NCI-H82 (cell line): ENCODE measurements at places on chromosomes 1 and 21.

DNA sequence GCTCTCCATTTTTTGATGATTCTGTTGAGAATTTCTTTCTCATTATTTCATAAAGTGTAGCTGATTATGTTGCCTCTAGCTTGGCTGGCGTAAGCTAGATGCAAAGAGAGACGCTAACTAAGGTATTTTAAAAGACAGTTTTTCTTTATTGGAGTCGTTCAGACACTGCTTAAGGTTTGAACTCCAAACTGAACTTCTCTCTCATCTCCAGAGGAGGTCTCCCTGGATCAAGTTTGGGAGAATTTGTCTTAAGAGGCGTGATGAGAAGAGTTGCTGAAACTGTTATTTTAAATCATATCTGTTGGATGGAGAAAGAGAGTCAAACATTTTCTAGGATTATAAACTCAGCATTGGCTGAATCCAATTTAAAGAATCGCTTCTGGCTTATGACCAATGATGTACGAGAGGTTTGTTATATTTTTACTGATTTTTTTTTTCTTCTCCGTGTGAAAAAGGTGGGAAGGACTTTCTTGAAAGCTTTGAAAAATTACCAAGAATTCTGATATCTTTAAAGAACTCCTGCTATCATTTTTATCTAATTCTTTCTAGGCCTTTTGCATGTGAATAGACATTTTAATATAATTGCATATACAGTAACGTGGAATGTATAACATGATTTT is 34.0 kb downstream of the MAP3K7CL start:
- peak; percentile 86 for DNase-seq

DNA sequence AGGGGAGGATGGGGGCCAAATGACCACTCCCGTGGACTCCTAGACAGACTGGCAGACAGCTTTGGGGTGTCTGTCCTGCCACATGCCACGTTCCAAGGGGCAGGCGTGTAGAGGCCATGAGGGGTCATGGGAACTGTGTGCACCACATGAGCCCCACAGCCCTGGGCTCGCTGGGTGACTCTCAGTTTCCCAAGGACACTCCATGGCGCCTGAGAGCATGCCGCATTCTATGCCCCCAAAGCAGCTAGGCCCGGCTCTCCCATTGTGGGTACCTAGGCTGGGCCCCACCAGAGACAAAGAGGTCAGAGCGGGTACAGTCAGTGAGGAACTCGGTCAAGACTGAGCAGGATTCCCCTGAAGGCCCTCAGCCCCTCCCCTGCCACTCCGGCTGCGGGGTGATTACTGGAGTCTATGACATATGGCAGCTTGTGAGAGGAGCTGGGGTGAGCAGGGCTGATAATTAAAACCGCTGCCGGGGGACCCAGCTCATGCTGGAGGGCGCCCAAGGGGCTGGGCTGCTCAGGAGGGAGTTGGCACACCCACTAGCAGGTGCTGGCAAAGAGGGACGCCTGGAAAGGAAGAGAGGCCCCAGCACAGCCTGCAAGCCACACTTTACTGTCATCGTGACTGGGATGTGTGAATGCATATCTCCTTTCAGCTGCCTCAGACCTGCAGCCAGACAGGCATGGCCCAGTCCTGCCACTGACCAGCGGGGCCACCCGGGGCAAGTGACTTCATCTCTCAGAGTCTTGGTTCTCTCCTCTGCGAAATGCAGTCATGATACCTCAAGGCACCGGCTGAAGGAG is 8.4 kb downstream of the LRP8 start:
- DNase-seq, result peak; percentile 95

- peak; percentile 79 for DNase-seq
These were observed 32.7 kb upstream of the WASF2 start for GRCh38 chr1:27522432-27523336.

- DNase-seq, result peak; percentile 57
These were observed 59.9 kb downstream of the MAN1C1 start for GRCh38 chr1:25676488-25676887.

GRCh38 chr1:39926343-39926793 is 24.7 kb upstream of the MYCL start:
- DNase-seq, result no peak

DNA sequence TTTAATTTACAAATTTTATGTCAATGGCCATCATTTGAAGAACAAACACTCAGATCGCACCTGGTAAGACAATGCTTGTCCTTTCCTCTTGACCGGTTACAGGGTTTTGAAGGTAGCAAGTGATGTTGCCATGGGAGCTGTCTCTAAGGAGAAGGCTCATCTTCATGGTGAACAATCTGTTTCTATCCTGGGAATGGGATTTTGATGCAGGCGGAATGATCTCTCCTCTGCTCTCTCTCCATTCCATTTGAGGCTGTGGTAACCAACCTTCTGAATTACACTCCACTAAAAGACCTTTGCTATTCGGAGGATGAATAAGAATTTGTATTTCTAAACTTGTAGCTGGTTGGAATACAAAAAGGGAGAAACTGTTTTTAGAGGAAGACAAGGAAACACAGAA is 57.9 kb upstream of the SLC5A9 start:
- peak; percentile 73 for DNase-seq

- no peak for DNase-seq
These were observed 216.0 kb downstream of the SMYD3 start for GRCh38 chr1:246291127-246291526.

DNA sequence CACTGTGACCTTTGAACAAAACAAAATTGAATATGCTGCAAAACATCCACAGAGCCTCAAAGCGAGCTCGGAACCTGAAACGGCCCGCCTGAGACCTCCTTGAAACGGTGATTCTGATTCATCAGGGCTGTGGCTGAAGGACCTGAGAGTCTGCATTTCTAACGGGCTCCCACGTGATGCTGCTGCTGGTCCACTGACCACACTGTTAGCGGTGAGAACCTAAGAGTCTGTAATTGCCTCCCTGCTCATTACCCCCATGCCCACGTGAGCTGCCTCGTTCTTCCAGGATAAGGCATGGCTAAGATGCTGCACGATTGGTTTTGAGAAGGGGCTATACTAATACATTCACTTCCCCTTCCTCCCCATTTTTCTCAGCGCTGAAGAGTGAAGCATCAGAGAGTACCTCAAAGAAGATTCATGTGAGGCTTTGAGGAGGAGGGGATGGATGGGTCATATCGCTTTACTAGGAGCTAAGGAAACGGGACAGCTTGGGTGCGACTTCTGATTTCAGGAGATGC is 9.7 kb downstream of the TLR5 start:
- no peak for DNase-seq

GRCh38 chr1:245169376-245169775 is 14.6 kb downstream of the KIF26B start:
- DNase-seq, result no peak

DNA sequence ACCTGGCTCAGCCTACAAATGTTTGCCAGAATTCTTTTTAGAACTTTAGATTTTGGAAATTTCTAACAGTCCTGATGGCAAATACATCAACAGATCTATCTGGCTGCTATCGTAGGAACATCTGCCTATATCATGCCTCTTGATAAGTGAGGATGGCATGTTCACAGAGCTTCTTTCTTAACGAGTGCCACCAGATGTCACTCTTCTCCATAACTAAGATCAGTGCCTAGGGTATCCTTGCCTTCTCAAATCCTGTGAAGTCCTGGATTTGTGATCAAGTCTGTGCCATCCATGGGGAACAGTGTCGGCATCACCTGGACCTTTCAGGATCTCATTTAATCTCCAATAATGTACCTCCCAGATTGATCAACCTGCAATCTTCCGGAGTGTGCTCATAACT is 36.5 kb upstream of the CD5L start:
- peak; percentile 75 for DNase-seq

DNA sequence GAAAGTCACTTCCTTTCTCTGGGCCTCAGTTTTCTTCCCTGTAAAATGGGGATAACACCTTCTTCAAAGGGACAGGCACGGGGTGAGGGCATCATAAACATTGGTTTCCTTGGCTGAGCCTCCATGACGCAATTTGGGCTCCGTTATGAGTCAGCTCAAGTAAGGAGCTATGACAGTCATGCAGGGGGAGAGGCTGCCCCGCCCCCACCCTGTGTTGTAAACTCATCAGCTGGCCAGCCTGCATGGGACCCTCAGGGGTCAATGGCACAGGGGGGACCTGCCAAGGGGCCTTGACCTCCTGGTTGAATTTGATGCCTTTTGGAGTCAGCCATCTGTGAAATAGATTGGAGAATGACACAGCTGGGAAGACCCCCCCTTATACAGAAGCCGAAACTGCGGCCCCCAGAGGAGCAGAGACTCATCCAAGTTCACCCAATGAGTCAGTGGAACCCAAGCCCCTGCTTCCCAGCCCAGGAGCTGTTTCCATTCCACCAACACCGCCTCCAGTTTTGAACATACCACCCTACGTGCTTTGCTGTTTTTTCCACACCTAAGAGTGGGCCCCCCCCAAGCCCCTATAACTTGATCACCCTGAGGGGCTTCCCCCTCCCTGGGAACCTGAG is 36.8 kb upstream of the RUNX3 start:
- no peak for DNase-seq

- DNase-seq, result peak; percentile 25
These were observed 664 bp downstream of the BACE2 start for GRCh38 chr21:41168391-41169257.

- peak; percentile 98 for DNase-seq
These were observed at the start of gene SHC1 for GRCh38 chr1:154970631-154971340. TSS of gene SHC1 (minus strand) at chr1:154970747. CDS start at chr1:154970526, 221 bp downstream.

- no peak for DNase-seq
These were observed 234.7 kb downstream of the TTLL7 start for GRCh38 chr1:83764209-83764608.

GRCh38 chr1:108717774-108718316 is 5.1 kb downstream of the FNDC7 start:
- no peak for DNase-seq

- DNase-seq, result peak; percentile 80
These were observed 304.1 kb downstream of the PBX1 start for GRCh38 chr1:164863056-164863455.

GRCh38 chr1:241894016-241894415 is 46.0 kb downstream of the EXO1 start:
- DNase-seq, result no peak

DNA sequence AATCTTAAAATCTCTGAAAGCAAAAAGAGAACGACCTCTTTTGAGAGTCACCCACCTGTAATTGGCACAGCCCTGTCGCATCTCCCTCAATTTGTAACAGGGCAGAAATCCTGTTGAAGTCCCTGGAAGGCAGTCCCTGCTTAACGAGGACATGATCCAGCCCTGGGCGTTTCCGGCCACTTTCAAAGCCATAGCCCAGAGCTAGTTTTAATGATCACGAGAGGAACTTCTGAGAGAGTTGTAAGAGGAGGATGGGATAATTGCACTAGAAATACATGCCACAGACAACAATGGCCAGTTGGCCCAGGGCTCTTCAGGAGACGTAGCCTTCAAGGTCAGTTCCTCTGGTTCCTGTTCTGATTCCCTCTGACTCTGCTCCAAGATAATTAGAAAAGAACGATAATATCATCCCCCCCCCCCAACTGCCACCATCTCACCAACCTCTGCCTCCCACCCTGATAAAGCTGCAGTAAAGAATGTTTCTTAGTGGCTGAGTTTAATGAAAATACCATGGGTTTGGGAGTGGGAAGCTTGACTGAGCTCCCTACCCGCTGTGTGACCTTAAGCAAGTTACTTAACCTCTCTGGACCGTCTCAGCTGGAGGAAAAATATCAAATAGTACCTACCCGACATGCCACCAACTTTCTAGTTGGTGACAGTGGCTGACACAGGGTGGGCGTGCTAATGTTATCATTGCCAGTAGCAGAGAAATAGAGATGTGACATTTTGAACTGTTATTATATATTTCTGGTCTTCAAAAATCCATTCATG is 140.0 kb downstream of the OMA1 start:
- DNase-seq, result no peak

DNA sequence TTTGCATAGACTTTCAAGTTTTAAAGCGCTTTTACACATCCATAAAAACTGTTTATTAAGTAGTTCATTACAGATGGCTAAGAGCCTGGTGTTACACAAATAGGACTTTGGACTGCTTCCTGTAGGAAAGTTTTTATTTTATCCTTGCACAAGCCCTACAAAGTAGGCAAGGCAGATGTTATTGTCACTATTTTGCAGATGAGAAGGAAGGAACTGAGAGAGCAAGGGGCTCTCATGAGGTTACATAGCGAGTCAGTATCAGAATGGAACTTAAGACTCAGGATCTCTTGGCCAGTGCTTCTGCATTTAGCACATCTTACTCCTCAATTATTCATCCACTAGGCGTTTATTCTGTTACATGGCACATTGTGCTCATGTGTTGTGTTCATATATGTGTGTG is 2.6 kb upstream of the MAPKAPK2 start:
- DNase-seq, result no peak

- DNase-seq, result peak; percentile 85
These were observed 167.7 kb downstream of the ACTL8 start for GRCh38 chr1:17922833-17923232.

- DNase-seq, result no peak
These were observed 402 bp downstream of the PLEKHG5 start for GRCh38 chr1:6491081-6491449.

- DNase-seq, result no peak
These were observed 28.8 kb upstream of the ZBTB18 start for GRCh38 chr1:244022311-244022710.

DNA sequence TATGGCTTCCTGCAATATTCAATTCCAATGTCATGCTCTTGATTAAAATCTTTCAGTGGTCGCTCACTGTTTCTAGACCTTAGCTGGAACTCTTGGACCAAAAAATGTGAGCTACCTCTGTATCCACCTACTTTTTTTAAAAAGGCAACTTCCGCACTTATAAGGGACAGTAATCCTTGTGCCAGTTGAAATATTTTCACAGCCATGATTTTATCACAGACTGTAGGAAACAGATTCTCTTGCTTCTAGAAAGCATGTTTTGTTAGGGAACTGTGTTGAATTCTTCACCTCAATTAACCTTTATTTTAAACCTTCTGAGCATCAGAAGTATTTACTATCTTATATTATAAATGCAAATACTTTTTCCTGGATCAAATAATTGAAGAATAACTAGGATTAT is 296.0 kb upstream of the ST6GALNAC5 start:
- DNase-seq, result no peak

DNA sequence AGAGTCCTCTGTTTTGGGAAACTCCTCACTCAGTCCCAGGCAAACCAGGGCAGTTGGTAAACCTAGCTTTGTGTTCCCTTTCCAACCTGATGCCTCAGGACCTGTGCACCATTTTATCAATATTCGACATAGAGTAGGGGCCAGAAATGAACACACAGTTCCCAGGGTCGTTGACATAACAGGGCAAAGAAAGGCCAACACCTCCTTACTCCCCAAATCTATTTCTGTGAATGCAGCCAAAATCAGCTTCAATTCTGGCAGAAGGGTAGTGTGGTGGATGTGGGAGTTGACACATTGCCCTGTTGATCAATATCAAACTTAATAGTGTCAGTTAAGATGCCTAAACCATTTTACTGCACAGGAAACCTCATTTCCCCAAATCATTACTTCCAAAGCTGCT is 104.6 kb upstream of the SPATA6 start:
- DNase-seq, result no peak
